ENCODE measurements at places on chromosomes 5 and 9.
A peak's percentile ranks its signal among the peaks of the same experiment; 100 is the strongest.

DNA sequence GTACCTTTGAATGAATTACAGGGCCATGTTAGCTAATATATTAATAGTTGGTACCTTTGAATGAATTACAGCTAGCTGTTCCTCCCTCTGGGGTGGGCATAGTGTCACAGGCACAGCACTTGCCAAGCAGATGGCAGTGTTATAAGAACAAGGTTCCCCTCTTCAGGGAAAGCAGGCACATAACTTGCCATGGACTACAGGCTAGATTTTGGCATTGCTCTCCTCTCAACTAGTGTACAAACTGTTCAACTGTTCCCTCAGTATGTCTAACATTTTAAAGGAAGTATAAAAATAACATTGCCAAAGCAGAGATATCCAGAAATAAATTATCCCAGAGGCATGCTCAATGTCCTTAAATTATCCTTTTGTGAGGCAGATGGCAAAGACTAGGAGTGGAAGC, 33.7 kb downstream of the ABITRAM start:
- no peak for DNase-seq

DNA sequence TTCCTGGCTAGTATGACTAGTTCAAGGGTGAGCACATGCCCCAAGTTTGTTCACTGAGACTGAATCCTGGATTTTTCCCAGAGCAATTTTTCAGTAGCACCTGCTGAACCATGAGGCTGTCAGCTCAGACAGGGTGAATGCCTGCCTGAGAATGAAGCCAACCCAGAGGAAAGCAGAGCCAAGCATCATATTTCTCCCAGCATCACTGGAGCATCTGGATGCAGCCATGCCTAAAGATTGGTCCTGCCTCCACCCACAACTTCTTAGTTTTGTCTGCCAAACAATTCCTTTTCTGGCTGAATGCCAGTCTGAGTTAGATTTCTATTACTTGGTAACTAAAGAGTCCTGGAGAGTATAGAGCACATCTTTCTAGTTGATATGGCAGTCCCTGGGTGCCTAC, 343.6 kb downstream of the CSNK1G3 start:
- DNase-seq: no peak

DNA sequence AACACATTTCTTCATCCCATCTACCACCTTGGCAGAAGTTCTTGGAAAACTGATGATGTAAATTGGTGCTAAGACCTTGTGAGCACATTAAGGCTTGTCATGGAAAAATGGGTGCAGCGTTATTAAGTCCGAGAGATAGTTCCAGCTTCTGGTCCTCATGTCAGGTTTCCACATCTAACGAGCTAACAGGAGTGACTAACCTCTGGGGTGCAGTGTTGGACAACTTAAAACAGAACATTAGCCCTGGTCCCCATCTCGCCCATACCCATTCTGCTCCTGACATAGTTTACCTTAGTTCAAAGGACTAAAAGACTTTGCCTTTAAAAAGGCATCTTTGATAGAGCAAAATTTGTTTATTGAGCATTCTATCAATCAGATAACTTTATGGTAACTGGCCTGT, 128.0 kb downstream of the SLC1A3 start:
- DNase-seq: no peak

GRCh38 chr5:176678584-176678983, 31.3 kb downstream of the TSPAN17 start:
- no peak for DNase-seq

DNA sequence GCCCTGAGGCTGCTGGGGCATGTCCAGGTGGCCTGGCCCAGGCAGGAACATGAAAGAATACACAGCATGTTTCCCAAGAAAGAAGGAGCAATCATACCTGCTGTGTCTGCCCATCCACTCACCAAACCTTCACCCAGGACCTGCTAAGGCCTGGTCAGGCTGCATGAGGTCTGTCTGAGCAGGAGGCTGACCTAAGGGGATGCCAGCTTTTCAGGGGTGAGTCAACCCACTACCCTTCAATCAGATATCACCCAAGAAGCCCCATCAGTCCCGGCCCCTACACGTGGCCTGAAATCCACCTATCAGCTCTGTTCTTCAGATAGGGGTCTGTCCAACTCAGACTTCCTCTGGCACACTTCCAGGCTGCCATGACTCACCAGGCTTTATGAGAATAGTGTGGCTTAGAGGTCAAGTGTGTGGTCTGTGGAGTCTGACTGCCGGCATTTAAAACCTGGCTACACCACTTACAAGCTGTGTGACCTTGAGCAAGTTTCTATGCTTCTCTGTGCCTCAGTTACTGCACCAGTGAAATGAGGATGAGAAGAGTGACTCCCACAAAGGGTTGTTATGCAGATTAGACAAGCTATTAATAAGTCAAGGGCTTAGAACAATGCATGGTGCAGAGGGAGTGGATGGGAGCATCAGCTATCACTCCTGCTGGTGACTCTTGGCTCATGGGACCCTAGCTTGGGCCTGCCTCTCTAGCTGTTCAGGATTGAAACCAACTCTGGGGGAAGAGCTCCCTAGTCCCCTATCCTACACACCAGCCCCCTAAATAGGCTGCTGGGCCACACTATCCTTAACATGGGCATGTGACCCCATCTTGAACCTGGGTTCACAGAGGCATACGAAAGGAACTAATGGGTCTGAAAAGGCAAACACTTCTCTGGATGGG, 130.3 kb downstream of the PAX5 start:
- peak; percentile 35 for DNase-seq

- no peak for DNase-seq
Measured at GRCh38 chr5:54705994-54706653, 188.6 kb downstream of the SNX18 start.

DNA sequence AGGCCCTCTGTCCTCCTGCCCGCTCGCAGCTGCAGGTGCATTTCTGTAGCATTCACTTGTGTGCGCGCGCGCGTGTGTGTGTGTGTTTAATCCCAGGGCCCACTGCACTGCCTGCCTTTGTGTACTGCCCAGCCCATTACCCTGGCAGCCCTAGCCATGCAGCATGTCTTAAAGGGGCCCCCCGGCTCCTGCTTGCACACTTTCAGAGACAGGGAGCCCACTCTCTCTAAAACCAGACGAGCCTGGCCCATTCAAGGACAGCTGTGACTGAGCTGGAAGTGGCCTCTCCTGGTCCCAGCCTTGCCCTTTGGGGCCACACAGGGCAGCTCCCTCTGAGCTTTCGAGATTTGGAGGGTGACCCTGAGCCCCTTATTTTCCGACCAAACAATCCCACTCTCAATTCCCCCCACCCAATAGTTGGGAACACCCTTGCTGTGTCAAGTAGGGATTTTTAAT, 98.9 kb downstream of the DAB2IP start:
- DNase-seq: no peak

GRCh38 chr9:37675661-37676060, 24.9 kb downstream of the FRMPD1 start:
- DNase-seq: no peak

- DNase-seq: no peak
Measured at GRCh38 chr5:83925955-83926337, 205.3 kb upstream of the HAPLN1 start.

DNA sequence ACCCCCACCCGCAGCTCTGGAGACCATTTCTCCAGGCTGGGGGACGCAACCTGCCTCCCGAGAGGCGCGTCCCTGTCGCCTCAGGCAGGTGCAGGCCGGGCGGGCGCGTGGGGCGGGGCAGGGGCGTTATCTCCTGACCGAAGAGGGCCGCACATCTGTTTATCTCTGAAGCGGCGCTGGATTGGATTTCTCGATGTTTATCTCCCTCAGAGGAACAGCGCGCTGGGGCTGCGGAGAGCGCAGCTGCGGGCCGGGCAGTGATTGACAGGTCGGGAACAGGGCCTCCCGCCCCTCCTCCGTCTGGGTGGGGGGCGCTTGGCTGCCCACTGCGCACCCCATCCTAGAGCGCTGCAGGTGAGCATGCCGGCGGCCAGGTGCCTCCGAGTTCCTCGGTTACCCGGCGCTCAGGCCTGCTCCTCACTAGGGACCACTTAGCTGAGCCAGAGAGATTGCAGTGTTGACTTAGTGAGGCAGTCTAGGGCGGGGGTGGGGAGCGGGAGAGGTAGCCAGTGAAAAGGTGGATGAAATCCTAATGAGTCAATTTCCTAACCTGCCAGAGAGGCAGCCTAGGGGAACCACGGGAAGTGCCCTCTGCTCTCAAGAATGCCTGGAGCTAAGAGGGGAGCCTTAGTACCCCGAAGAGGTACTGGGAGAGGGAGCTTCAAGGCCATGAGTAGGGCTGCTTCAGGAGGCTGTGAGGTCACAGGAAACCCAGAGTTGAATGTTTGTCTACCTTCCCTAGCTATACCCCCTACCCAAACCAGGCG, 39.6 kb upstream of the TIFAB start:
- DNase-seq: no peak

- DNase-seq: no peak
Measured at GRCh38 chr5:111495159-111495558, 17.2 kb downstream of the STARD4 start.

GRCh38 chr9:132287256-132287760, 67.5 kb downstream of the SETX start:
- DNase-seq: no peak

DNA sequence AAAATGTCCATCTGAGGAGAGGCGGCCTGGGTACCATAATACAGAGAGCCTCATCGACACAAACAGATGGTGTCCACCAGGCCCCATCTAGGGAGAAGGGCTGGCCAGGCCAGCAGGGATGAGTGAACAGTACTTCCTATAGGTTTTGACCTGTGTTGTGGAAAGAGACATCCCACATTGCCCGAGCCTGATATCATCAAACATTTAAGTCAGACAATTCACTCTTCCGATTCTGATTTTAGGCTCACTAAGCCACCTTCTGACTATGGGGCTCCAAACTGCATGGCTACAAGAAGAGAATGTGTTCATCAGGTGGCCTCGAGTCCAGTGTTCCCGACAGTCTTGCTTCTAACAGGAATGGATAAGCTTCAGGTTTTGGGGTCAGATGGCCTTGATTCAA, 38.9 kb downstream of the SLC22A5 start:
- DNase-seq: no peak

DNA sequence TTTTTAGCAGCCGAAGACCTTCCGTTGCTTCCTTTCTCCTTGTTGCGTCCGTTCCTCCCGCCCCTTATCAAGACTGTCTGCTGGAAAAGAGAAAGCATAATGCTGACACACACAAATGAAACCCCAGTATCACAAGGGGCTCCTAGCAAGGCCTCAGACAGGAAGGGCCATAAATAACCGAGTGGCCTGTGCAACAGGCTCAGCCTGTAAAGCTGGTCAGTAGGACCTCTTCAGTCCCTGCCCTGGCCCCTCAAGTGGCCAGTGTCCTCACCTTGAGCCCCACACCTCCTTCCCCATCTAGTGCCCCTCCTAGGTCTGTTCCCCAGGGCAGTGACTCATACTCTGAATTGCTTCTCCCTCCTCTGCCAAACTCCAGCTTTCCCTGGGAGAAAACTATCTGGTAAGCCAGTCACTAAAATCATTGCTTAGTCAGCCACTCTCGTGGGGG, 174.6 kb upstream of the IL12B start:
- DNase-seq: peak; percentile 56

DNA sequence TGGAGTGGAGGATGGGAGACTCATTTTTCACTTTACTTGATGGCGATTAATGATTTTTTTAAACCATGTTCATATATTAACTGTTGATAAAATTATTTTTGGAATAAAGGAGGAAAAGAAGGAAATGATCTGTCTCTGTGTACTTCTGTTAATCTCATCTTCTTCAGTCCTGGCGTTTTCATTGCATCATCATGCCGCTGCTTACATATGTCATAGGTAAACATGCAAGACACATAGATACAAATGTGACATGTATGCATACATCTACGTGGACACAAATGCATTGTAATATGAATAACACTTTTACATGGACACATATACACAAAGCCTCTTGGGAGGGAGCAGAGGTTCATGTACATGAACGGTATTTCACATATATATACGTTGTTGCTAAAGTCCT, 10.0 kb downstream of the TMEM174 start:
- no peak for DNase-seq

GRCh38 chr9:83372957-83373356, 165.2 kb downstream of the FRMD3 start:
- no peak for DNase-seq

GRCh38 chr9:134621558-134622110, 20.0 kb upstream of the COL5A1 start:
- no peak for DNase-seq

DNA sequence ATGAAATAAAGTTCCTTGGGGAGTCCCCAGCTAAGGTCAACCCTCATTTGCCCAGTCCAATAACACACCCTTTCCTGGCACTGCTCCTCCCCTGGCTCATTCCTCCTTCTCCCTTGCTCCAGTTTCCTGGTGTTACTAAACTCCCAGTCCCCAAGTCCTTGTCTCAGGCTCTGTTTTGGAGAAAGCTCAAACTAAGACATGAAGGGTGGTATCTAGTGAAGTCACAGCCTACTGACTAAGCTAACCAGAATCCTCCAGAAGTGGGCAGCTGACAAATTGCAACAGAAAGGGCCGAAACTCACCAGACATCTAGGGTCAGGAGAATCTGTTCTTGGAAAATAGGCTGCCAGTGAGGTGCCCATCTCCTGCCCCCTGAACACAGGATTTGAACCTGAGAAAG, 118.7 kb upstream of the NEK6 start:
- DNase-seq: peak; percentile 43

DNA sequence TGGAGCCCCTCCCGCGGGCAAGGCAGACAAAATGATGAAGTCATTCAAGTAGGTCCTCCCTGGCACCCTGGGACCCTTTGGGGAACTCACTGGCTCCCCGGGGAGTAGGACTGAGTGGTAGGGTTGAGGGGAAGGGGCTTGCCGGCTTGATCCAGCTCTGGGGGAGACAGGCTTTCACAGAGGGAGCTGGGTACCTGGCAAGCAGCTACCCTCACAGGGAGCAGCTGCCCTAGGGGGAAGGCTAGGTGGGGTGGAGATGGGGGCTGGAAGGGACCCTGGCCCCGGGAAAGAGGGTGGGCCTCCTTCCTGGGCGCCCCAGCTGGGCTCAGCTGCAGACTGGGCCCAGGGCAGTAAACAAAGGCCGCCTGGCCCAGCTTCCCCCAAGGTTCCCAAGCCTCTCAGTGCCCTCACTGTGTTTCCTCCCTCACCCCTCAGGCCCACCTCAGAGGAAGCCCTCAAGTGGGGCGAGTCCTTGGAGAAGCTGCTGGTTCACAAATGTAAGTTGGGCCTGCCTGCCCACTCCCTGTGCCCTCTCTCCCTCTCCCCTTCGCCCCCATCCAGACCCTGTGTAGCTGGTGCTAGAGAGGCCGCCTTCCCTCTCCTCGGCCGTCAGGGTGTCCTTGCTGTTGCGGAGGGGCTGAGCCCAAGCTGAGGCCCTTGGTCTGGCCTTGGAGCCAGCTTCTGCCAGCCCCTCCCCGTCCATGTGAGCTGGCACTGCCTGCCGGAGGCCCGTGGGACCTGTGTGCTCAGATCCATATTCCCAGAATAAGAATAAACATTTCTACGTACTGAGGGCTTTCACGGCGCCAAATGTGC, 131.2 kb downstream of the RGS3 start:
- DNase-seq: no peak

- DNase-seq: peak; percentile 24
Measured at GRCh38 chr9:14433351-14434157, 119.6 kb upstream of the NFIB start.

GRCh38 chr9:108854094-108854493, 1.7 kb downstream of the ACTL7B start:
- no peak for DNase-seq
